T-helper 9 cell (primary cell): ENCODE measurements at places on chromosomes 5 and 9.

- DNase-seq, result no peak
These were observed 11.8 kb downstream of the ELL2 start for GRCh38 chr5:95949810-95950209.

- no peak for DNase-seq
These were observed 346.7 kb upstream of the PTGER4 start for GRCh38 chr5:40332970-40333369.

- DNase-seq, result no peak
These were observed 33.2 kb downstream of the MYO10 start for GRCh38 chr5:16902846-16903245.

DNA sequence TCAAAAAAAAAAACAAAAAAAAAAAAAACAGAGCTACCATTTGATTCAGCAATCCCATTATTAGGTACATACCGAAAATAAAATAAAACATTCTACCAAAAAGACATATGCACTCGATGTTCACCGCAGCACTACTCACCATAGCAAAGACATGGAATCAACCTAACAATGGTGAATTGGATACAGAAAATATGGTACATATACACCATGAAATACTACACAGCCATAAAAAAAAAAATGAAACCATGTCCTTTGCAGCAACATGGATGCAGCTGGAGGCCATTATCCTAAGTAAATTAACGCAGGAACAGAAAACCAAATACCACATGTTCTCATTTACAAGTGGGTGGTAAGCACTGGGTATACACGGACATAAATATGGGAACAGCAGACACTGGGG is 21.3 kb downstream of the MRPS27 start:
- DNase-seq, result no peak

DNA sequence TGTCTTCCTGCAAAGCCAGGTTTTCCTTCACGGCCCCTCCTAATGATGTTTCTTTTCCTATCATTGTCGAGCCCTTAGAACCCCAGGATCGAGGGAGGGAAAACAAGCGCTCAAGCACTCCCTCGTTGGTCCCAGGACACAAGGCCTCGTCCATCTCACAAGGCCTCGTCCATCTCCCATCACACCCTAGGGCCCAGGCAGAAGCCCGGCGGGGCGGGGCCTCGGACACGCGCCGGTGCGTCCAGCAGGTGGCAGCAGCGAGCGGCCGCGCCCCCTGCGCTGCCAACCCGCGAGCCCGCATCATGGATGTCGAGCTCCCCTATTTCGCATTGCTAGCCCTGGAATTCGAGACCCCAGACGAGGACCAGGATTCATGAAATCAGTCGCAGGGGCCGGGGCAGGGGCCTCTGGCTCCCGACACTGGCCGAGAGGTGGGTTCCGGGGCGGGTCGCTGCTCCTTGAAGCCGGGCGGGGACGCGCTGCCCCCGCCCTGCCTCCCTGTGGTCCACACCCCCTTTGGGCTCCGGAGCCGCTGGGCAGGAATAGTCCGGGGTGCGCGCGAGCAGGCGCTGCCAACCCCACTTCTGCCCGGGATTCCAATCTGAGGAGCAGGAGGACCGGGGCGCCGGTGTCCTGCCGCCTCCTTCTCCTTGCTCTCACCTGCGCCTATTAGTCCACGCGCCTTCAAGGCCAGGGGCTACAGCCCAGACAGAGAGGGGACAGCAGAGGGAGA is at the start of gene ABLIM3:
TSS of gene ABLIM3 (plus strand) at position 270 of the 733 bp plus-strand sequence. CDS start 603 bp downstream, outside the sequence.
- peak; percentile 69 for DNase-seq

DNA sequence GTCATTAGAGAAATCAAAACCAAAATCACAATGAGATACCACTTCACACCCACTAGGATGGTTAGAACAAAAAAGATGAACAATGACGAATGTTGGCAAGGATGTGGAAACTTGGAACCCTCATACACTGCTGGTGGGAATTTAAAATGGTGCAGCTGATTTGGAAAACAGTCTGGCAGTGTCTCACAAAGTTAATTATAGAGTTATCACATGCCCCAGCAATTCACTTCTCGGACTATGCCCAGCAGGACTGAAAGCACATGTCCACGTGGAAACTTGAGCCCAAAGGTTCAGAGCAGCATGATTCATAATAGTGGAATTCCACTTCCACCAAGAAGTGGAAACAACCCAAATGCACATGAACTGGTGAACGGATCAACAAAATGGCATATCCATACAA is 85.0 kb upstream of the HRH2 start:
- DNase-seq, result no peak

GRCh38 chr5:151148583-151148982 is 9.0 kb downstream of the ANXA6 start:
- no peak for DNase-seq

GRCh38 chr9:80061940-80062339 is 490.2 kb downstream of the TLE4 start:
- no peak for DNase-seq

DNA sequence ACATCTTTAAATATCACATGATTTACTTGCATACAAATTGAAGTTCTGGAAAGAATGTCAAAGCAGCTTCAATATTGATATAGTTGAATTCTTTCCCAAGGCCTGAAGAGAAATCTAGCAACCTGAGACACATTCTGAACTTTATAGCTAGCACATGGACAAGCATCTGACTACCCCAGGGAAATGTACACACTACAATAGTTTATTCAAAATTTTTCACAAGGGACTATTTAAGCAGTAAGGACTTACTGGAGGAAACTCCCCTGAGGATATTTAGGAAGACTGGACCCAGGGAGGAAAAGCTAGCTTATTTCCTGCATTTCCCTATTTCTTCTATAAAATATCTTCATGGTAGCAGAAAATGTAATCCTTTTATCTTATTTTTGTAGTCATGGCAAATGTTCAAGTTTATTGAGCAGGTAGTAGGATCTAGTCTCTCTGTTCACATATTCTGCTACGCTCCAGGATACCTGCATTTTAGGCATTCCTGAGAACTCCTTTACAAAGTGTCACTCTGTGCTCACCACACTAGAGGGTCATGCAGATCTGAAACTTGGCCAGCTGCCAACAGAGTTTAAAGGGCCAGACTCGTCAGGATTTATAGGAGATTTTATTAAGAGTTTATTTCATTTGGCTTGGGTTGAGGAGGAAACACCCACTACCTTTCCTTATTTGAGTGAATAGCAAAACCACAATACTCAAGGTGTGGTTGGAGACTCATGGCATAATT is 348.4 kb upstream of the FTMT start:
- DNase-seq, result no peak

- DNase-seq, result no peak
These were observed 361.4 kb upstream of the RFX3 start for GRCh38 chr9:3887221-3887653.

DNA sequence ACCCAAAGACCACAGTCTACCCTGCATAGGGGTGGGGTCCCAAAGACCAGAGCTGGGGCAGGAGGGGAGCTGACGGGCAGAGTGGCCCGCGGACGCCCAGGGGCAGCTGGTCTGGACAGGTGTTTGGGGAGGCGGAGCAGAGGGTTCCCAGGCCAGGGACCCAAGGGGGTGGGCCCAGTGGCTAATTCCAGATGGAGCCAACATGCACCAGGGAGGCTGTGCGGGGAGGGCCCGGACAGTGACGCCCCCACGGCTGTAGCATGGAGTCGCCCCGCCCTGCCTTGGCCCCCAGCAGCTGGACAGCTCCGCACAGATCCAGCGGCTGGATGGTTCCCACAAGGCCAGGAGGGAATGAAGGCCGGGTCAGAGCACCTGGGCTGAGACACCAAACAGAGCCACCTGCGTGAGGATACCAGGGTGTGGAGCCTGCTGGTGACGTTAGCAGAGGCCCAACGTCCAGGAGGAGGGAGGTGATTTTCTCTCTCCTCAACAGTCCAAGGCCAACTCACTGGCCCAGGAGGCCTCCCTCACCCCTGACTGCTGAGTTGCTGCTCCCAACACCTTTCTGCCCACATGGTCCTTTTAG is 55.3 kb upstream of the EGFL7 start:
- no peak for DNase-seq
